ENCODE measurements at places on chromosomes 12 and 14.

GRCh38 chr12:80766897-80767296, 50.2 kb downstream of the MYF5 start:
- DNase-seq: no peak

DNA sequence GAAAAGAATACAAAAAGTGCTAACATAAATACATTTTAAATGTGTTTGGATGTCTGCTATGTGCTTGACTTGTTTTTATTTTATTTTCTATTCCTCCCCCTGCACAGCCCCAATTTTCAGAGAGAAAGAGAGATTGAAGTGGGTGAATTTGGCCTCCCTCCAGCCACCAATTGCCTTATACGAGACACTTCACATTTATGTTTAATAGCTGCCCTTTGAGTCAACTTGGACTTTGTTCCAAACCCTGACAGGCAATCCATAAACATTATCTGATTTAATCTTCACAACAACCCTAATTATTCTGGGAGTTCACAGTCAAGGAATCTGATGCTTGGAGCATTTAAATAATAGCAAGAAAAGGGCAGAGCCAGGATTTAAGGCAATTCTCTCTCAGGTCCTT, 161.7 kb downstream of the SLC15A4 start:
- no peak for DNase-seq

DNA sequence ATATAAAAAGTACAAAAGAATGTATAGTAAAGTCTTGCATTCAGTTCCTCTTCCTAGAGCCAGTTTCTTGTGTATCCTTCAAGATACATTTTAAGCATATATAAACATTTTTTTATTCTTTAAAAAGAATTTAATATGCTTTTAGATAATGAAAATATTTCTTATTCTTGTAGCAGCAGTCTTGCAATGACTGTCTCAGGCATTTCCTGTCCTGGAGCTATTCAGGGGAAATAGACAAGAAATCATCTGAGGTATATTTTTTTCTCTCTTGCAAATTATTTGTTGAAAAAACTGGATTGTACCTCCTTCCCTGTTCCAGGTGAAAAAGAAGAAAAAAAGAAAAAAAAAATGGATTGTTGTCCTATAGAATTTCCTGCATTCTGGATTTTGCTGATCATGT, 17.0 kb upstream of the ERBB3 start:
- no peak for DNase-seq

- DNase-seq: no peak
Measured at GRCh38 chr12:65741656-65742017, 82.6 kb upstream of the HMGA2 start.

DNA sequence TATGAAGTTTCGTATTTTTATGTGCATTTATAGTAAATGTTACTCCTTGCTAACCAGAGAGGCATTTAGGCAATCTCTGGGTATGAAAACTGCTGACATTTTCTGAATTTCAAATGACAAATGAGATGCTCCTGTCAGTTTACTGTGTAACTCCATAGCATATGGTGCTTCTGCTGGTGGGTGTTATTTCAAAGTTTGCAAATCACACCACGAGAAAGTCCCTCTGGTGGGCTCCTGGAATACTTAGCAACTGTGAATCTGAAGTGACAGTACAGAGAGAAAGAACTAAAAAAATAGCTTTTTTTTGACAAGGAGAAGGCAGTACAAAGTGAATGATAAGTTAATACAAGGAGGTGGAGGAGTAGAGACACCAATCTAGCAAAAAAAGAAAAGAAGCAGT, 161.5 kb downstream of the DERA start:
- DNase-seq: no peak

- DNase-seq: no peak
Measured at GRCh38 chr14:78595797-78596196, 425.6 kb downstream of the NRXN3 start.

DNA sequence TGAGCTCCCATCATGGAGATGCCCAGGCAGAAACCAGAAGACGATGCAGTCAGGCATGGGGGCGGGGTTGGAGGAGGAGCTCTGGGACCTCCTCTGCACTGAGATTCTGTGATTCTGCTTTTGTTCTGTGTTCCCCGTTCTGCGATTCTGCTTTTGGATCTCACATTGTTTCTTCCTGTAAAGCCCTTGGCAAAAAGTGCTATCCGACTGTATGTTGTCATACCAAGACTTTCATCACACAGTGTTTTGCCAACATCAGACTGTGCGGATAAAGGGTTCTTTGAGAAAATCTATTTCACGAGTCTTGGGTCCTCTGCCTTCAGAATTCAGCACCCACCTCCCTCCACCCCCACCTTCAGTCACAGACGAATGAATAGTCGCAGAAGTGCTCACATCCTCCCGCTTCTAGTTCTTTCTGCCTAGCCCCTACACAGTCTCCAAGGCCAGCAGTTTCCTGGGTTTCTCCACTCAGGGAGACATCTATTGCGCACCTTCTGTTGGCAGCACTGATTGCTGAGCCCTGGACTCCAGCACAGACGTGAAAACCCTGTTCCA, 24.7 kb upstream of the PWP1 start:
- DNase-seq: no peak

GRCh38 chr14:59020382-59020781, 168.1 kb upstream of the DAAM1 start:
- DNase-seq: peak; percentile 20

DNA sequence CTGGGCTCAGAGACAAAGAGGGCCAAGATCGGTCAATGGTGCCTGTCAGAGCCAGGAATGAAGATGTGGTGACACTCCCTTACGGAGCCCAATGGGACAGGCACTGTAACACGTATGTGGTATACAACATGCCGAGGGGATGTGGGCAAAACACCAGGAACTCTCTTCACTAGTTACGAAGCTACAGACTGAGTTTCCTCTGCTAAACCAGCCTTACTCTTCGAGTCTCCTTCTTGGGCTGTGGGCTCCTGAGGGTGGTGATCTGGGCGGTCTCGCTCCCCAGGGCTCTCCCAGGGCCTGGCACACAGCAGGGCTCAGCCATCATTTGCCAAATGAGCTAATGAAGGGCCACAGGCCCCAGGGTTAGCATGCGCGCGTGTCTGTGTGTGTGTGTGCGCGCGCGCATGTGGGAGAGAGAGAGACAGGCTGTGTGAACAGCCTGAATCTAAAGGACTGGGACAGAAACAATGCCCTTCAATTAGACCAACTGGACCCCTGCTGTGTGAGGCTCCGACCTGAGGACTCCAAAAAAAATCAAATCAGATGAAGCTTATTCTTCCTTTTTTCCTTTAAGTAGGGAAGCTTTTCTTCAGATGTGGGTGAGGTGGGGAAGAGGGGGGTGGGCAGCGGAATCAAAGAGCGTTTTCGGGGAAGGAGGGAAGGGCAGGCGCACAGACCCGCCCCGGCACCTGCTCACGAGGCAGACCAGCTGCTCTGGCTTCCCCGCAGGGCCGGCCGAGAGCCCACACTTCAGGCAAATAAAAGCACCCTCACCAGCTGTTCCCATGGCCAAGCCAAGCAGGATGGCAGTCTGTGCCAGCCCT, 42.5 kb downstream of the CCDC88C start:
- DNase-seq: no peak
